ENCODE measurements at places on chromosomes 6 and 20. TPM values are rescaled to one million over a fixed set of nuclear protein-coding genes. Genes with fewer than 3 reads are reported as not detected.

DNA sequence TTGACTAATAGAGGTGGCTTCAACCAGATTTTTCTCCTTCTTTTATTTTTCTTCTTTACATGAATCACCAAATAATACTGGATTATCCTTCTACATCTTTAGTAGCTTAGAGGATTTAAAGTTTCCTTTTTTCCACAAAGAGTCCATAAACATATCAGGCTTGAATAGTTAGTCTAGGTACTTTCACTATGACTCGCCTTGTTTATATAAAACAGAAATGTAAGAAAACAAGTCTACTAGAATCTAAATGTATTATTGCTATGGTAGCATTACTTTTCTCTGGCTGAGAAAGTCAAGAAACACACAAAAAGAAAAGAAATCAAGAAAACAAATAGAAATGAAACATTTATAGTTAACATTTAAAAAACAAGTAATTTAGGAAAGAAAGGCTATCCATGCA lies 215.2 kb downstream of the PTPRK start:
- DNase-seq, result no peak

DNA sequence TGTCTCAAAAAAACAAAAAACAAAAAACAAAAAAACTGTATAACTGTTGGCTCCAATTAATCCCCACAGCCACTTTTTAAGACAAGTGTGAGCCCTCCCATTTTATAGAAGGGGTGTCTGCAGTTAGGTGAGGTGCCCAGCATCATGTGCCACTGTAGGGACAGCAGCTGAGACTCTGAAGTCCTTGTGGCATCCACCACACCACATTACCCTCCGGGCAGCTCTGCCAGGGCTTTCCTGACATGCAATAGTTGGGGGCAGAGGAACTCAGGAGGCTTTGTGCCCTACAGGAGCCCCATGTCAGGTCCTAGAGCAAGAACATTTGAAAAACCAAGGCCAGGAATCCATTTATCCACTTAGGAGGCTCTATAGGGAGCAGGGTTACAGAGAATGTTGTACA lies 17.3 kb downstream of the PKIG start:
- no peak for DNase-seq

DNA sequence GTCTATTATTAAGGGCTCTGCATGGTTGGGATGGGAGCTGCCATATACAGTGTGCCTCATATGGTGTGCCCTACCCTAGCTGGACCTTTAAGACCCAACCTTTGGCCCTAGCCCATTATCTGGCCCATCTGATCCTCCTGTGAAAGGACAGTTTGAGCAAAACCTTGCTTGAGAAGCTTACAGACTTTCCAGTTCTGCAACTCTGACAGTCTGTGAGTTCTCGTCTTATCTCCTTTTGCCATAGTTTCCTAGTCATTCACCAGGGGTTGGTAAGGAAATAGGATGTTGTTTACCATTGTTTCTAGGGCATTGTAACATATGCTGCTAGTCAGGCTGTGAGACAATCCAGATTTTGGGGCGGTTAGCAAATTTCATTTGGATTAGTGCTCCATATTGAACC lies 17.2 kb downstream of the CTNNBL1 start:
- DNase-seq, result no peak

The MMUT gene
- total RNA-seq, result 64.0 TPM

- DNase-seq, result no peak
These were observed 55.2 kb downstream of the PSMB1 start for GRCh38 chr6:170497841-170498301.

The FAM83D gene
- 2.9 TPM for total RNA-seq

GRCh38 chr6:12169377-12169776 lies 120.8 kb upstream of the EDN1 start:
- no peak for DNase-seq

DNA sequence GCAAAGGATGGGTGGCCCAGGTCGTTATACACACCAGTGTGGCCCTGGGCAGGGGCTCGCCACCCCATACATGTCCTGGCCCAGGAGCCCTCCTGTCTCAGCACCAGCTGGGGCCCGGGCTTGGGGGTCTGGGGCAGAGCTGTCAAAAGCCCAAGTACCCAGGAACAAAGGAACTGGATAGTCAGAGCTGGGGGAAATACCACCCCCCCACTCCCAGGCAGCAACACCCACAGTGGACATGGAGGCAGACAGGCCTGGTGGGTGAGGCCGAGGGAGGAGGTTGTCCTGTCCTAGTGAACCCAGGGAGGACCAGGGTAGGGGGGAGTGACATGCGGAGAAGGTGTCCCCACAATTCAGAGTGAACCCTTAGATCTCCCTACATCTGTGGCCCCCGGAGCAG lies 406.5 kb downstream of the CDH4 start:
- DNase-seq, result no peak

The CD24 gene
- total RNA-seq, result 12.0 TPM

- DNase-seq, result no peak
These were observed 72.0 kb downstream of the PREP start for GRCh38 chr6:105330913-105331312.

The DUSP15 gene
- 0.38 TPM for total RNA-seq

The NCOA3 gene
- 11.2 TPM for total RNA-seq

The PRKN gene
- total RNA-seq, result 1.2 TPM

DNA sequence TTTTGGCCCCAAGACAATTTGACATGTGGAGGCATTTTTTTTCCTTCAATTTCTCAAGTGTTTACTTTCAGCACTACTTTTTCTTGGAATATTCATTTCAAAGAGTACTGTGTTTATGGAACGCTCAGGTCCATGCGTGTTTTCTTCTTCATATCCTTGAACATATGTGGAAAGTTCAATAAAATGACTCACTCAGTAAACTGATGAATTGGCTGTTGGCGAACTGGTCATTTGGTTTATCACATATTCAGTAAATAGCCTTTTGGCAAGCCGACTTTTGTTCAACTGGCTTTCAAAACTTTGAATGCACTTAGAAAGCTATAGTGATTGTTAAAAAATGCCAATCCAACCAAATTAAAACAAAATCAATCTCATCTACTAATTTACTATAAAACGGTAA lies 964.6 kb upstream of the SLC35B3 start:
- DNase-seq, result no peak

The GRM1 gene
- total RNA-seq, result not detected

The KHDC1L gene
- not detected for total RNA-seq

- DNase-seq, result no peak
These were observed 26.1 kb downstream of the HLA-F start for GRCh38 chr6:29749308-29749662.

DNA sequence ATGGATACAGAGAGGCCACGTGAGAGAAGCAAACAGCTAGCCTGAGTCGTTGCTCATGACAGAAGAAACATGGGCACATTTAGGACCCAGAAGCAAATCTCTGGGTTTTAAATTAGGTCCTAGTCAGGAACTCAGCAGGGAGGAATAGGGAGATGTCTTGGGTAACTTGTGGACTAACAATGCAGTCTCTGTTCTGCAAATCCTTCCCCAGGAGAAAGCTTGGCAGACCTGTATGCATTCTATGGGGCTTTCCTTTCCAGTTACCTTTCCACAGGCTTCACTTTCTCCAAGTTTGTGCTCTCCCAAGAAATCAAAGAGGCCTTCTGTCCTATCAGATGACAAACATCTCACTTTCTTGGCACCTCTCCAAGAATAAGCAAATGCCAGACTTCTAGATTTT lies 47.2 kb upstream of the PLCB4 start:
- DNase-seq, result no peak

The MATN4 gene
- not detected for total RNA-seq

- DNase-seq, result no peak
These were observed 48.4 kb upstream of the SNAP25 start for GRCh38 chr20:10170261-10170660.

DNA sequence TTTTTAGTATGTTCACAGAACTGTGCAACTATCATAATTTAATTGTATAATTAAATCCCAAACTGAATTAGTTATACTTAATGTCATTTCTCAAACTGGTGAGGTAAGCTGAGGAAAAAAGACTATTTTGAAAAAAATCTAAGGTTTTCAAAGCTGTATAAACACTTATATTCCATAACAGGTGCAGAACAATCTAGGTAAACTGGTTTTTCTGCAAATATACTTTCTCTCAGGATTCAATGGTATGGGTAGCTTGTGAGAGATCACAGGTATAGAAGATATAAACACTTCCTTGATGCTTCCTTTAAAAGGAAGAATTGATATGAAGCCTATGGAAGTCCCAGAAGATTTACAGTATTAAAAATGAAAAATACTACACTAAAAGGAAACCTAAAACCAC lies 33.7 kb downstream of the NOL7 start:
- no peak for DNase-seq

The PHF1 gene
- total RNA-seq, result 20.7 TPM

GRCh38 chr6:16031278-16031981 lies 97.5 kb upstream of the MYLIP start:
- no peak for DNase-seq

- no peak for DNase-seq
These were observed 51.7 kb downstream of the CHMP4B start for GRCh38 chr20:33862709-33863403.

DNA sequence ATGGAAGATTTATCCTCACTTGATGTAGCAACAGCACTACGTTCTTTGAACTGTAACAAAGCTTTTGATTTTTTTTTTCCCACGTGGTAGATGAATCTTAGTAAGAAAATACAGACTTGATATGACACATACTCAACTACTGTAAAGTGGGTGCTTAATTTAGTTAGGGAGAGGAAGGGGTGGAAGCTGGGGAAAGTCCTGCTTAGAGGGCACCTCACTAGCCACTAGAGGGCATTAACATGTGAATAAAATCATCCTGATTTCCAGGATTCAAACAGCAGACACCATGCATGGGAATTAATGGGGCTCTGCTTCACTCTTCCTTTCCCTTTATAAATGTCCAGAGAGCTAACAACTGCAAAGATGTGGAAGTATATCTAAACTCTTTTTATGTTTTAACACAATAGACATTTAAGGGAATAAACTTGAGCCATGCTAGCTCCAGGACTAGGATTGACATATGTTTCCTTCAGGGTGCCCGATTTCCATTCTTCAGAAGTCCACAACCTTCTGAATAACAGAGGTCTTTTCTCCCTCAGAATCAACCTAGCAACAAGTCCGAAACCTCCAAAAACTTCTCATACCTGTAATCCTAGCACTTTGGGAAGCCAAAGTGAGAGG lies 250.1 kb downstream of the ATXN1 start:
- DNase-seq, result no peak

DNA sequence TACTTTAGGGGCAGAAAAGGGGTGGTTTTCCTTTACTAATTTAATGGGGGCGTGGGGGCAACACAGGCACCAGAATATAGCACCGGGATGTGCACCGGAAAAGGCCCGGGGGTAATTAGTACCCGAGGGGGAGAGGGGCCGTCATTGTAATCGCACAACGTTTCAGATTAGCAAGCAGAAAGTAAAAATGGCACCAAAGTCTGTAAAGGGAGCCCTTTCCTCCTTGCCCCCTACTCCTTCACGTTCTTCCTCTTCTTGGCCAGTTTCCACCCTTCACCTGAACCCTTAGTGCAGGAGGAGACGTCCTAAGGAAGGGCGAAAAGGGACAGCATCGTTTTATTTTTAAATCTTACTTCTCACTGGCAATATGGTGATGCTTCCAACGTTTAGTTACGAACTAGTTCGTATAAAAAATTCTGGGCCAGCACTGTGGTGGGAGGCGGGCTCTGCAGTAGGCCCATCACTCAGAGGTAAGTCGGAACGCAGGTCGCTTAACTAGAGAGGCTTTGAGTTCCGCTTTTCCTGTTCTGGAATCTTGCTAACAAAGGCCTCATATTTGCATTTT lies 742 bp upstream of the CEP85L start:
- DNase-seq, result no peak

The CDH22 gene
- total RNA-seq, result 0.08 TPM

The AHI1 gene
- 10.2 TPM for total RNA-seq

The ADGB gene
- not detected for total RNA-seq

- no peak for DNase-seq
These were observed 76.6 kb upstream of the DOK5 start for GRCh38 chr20:54398814-54399213.

The RAB44 gene
- 0.08 TPM for total RNA-seq

DNA sequence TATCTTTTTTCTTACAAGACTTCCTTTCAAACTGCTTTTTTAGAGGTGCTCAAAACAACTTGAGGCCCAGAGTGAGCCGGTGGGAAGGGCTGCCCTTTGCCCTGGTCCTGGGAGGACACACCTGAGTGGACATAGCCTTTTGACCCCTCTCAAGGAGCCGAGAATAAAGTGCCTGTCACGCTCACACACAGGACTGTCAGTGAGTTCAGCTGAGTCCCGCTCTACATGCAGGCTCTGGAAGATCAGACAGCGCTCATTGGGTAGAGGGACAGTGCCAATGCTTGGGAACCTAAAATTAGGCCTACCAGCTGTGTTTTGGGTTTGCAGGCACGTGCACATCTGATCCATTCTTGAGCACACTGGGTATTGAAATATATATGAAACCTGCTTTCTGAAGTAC lies 387.8 kb downstream of the CD83 start:
- DNase-seq, result no peak

DNA sequence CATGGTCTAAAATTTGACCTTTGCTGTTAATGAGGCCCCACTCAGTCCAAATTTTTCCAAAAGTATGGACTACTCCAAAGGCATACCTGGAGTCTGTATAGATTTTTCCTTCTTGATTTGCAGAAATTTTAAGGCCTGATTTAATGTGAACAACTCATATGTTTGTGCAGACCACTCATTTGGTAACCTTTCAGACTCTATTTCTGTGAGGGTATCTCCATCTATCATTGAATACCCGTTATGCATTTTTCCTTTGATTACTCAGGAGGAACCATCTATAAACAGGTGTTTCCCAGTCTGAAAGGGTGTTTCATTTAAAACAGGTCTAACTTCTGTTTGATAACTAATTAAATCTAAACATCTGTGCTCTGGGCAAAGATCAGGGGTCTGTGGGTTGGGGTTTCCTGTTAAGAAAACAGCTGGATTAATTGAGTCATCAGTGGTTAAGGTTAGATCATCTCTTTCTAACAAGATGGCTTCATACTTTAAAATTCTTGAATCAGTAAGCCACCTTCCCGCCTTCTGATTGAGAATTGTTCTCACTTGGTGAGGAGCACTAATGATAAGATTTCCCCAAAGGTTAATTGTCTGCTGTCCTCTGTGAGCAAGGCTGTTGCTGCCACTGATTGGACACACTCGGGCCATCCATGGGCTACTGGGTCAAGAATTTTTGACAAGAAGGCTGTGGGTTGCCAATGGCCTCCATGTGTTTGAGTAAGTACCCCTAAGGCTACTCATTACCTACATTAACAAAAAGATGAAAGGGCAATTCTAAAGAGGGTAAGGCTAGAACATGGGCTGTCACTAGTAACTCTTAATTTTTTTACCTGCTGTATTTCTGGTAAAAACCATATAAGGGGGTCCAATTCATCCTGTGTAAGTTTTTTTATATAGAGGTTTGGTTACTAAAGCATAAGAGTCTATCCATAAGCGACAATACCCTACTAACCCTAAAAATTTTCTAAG lies 24.1 kb downstream of the HLA-B start:
- DNase-seq, result no peak

- DNase-seq, result no peak
These were observed 33.0 kb downstream of the SYNJ2 start for GRCh38 chr6:158014505-158015187.

The FAM229B gene
- total RNA-seq, result 13.6 TPM

The WFDC9 gene
- total RNA-seq, result not detected

The BYSL gene
- 5.3 TPM for total RNA-seq

All from left lobe of liver (tissue), 2 donors.